ENCODE measurements at places on chromosomes 11 and 22.

DNA sequence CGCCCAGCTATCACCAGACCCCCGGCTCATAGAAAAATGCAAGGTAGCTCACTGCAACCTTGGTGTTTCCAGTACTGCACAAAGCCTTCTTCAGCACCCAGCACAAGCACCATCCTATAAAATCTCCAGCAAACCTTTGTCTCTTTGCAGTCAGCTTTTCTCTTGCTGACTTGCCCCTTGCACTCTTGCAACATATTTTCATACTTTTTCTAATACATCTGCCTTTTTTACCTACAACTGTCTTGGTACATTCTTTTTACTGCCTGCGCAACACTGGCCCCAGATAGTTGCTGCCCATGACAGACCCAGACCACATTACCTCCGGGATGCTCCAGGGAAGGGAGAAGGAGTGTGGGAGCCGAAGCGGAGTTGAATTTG is 142.4 kb downstream of the MPPED1 start:
- no peak for DNase-seq

DNA sequence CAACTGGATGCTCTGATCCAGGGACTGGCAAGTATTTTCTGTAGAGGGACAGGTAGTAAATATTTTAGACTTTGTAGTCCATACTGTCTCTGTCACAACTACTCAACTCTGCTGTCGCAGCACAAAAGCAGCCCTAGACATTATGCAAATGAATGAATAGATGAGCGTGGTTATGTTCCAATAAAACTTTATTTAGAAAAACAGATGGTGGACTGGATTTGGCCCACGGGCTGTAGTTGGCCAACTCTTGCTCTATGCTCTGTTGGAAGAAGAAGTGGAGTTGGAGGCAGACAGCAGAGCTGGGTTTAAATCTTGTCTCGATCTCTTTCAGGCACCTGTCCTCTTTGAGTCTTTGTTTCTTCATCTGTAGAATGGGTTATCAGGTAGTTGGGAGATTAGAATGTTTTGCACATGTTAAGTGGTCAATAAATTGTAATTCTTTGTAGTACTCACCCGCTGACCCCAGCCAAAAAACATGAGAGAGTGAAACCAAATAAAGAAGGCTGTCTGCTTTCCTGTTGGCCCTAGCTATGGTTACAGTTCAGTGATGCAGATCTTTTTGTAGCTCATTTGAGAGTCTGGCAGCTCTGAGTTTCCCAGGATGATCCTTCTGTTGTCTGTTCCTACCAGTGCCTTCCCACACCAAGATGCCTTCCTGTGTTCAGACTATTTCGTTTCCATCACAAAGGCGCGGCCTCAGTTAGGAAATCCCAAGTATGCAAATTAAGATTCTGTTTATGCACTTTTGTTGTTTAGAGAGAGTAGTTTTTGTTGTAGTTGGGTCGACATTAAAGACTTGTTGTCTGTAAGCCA is 198.1 kb upstream of the SEZ6L start:
- DNase-seq = no peak

DNA sequence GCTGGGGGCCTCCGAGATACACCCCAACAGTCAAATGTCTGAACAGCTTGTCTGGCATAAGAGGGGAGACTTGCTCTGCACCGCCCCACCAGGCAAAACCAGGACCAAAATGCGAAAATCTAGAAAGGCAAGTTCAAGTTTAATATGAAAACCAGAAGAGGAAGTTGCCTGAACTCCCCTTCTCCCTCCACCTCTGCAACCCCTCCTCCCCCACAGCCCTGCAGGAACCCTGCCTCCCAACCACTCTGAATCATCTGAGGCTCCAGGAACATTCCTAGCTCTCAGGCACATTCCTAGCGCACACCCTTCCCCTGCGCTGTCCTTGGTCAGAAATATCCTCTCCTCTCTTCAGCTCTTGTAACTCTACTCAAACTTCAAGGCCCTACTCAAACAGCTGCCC is 36.7 kb downstream of the ISX start:
- no peak for DNase-seq

DNA sequence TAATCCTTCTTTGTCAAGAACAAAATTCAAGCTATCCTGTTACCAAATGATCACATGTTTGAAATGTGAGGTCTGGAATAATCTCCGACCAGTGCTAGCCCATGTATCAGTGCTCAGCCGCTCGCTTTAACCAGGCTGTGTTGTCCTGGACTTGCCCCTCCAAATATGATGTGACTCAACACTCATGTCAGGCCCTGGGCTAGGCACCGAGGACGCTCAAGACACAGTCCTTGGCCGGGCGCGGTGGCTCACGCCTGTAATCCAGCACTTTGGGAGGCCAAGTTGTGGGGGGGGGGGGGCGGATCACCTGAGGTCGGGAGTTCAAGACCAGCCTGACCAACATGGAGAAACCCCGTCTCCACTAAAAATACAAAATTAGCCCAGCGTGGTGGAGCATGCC is 54.1 kb upstream of the WNT7B start:
- DNase-seq = no peak

- DNase-seq = no peak
Observed at GRCh38 chr11:20962581-20962980, 293.2 kb downstream of the NELL1 start.

- no peak for DNase-seq
Observed at GRCh38 chr22:25802018-25802417, 60.0 kb downstream of the MYO18B start.

DNA sequence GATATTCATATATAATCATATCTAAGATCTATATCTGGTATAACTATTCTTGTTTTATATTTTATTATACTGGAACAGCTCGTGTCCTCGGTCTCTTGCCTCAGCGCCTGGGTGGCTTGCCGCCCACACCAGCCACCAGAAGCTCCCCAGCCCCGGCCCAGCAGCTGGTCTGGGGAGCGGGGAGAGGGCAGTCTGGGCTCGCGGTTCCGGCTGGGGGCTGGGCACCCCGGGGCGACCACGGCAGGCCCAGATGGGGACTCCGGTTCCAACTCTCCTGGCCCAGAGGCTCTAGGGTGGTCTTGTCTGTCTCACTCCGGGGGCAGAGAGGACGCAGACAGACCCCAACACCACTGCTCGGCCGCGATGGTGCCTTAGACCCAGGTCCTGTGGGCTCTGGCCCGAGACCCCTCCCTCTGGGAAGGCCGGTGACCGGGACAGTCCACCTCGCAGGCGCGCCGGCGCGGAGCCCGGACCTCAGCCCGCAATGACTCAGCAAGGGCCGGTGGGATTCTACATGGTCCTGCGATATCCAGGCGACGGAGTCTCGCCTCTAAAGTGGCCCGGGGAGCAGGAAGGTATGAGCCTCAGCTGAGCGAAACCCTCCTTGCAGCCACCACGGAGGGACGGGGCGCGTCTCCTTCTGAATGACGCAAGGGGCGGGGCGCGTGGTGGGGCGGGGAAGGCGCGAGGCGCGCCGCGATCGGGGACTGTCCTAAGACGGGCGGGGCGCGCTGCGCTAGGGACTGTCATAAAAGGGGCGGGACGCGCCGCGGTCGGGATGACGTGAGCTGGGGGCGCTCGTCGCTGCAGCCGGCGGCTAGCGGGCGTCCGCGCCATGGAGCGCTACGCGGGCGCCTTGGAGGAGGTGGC is at the start of gene DGCR6:
DGCR6 (plus strand) TSS at position 781 of the 870 bp plus-strand sequence; CDS start at position 836, 55 bp downstream.
- no peak for DNase-seq

GRCh38 chr11:111652184-111652583 is 49.9 kb downstream of the SIK2 start:
- no peak for DNase-seq

DNA sequence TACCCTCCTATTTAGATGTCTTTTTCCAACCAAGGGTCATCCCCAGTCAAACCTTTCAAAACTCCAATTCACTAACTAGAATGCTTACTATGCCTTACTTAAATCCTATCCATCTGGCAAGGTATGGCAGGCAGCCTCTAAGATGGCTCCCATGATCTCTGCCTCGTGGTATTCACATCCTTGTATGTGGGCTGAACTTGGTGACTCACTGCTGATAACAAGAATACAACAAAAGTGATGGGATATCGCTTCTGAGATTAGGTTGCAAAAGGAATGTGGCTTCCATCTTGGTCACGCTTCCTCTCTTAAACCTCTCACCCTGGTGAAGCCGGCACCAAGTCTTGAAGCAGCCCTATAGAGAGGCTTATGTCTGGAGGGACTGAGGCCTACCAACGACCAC is 29.6 kb upstream of the UPB1 start:
- no peak for DNase-seq

- DNase-seq = no peak
Observed at GRCh38 chr11:10885703-10886363, 28.0 kb upstream of the ZBED5 start.

GRCh38 chr22:48923165-48923865 is 904.4 kb downstream of the BRD1 start:
- peak; percentile 95 for DNase-seq

GRCh38 chr11:105458071-105458470 is 151.8 kb upstream of the GRIA4 start:
- no peak for DNase-seq

- DNase-seq = no peak
Observed at GRCh38 chr11:32326522-32326921, 108.8 kb downstream of the WT1 start.

- no peak for DNase-seq
Observed at GRCh38 chr11:72598906-72599305, 75.3 kb downstream of the PDE2A start.

- DNase-seq = peak; percentile 27
Observed at GRCh38 chr11:94400839-94401772, at the start of gene GPR83. Gene GPR83 (minus strand): TSS chr11:94401419. CDS start chr11:94401247, 172 bp downstream.

- DNase-seq = no peak
Observed at GRCh38 chr11:121767433-121767832, 314.7 kb upstream of the SORL1-AS1 start.

DNA sequence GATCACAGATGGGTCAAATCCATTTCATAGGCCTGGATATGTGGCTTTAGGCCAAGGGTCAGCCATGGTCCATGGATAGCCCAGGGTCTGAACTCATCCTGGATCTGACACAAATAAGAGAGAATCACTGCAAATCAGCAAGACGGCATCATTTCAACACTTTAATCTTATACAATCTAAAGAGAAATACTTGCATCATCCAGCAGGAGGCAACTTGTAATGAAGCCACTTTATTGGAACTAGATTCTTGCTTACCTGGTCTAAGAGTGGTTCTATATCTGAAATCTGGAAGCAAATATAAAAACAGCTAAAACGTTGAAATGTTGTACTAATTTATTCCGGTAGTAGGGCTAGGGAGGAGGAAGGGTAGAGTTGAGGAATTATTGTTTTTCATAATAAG is 870.1 kb downstream of the JRKL start:
- no peak for DNase-seq

DNA sequence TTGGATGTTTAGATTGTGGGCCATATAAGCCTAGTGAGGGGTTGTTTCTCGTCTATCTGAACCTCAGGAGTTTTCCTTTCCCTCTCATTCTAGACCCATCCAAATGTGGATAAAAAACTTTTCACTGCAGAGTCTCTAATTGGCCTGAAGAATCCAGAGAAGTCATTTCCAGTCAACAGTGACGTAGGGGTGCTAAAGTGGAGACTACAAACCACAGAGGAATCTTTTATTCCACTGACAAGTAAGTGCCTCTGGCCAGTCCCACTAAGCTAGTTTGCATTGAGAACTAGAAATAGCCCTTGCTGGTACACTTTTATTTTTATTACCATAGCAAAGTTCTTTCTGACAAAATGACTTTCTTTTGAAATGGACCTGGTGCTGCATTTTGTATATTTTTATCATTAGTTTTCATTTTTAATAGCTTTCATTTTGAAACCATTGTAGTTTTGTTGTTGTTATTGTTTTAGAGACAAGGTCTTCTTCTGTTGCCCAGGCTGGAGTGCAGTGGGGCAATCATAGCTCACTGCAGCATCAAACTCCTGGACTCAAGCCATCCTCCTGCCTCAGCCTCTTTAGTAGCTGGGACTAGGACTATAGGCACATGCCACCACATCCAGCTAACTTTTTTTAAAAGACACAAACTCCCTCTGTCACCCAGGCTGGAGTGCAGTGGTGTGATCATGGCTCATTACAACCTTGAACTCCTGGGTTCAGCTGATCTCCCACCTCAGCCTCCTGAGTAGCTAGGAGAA is 14.6 kb upstream of the PHLDB1 start:
- no peak for DNase-seq

DNA sequence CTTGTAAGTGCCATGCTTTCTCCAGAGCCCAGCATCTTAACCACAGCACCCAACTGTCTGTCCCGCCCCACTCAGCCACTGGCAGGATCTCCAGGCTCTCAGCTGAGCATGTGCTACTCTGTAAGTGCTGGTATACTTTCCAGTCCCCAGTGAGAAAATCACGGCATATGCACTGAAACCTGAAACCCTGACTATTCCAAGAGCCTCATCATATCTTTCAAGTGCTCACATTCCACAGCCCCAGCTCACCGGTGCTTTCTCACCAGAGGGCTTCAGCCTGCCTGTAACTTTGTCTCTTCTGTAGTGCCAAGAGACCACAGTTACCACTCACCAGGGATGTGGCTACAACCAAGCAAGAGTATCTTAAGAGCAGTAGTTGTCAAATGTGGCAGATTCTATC is 24.4 kb upstream of the PAMR1 start:
- peak; percentile 97 for DNase-seq

DNA sequence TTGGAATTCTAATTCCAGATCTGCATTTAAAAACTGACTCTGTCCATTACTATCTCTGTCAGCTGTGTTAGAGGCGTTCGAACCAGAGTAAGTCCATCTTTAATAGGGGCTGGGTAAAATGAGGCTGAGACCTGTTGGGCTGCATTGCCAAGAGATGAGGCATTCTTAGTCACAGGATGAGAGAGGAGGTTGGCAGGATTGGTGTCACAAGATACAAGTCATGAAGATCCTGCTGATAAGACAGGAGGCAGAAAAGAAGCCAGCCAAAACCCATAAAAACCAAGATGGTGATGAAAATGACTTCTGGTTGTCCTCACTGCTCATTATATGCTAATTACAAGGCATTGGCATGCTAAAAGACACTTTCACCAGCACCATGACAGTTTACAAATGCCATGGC is 356.3 kb upstream of the ISX start:
- DNase-seq = no peak
